A172 (cell line): ENCODE measurements at places on chromosomes 1 and 21. TPM values are rescaled to one million over a fixed set of nuclear protein-coding genes. Genes with fewer than 3 reads are reported as not detected.

STIL gene
- total RNA-seq = 24.5 and 25.0 TPM in 2 replicates

GUCA2A gene
- not detected in 2 replicates for total RNA-seq

DIRAS3 gene
- total RNA-seq = 279 and 346 TPM in 2 replicates

DISP1 gene
- 3.3 and 5.0 TPM in 2 replicates for total RNA-seq

MTARC2 gene
- total RNA-seq = 0.55 and 0.89 TPM in 2 replicates

PLPPR4 gene
- total RNA-seq = 0.29 and 0.57 TPM in 2 replicates

SLC45A3 gene
- 11.1 and 13.0 TPM in 2 replicates for total RNA-seq

PM20D1 gene
- total RNA-seq = not detected in 2 replicates

GPR137B gene
- 10.3 and 17.4 TPM in 2 replicates for total RNA-seq

XKR8 gene
- total RNA-seq = 0.96 and 2.3 TPM in 2 replicates

TRAF3IP3 gene
- total RNA-seq = not detected in 2 replicates

CFAP74 gene
- total RNA-seq = not detected in 2 replicates

CYP2J2 gene
- total RNA-seq = 0.24 TPM in 1 of 2 replicates, not detected in the other

CHI3L2 gene
- total RNA-seq = 0.48 and 2.5 TPM in 2 replicates

EFNA1 gene
- 17.0 and 17.9 TPM in 2 replicates for total RNA-seq

UBL4B gene
- total RNA-seq = 0.83 TPM in 1 of 2 replicates, not detected in the other

TNFRSF18 gene
- total RNA-seq = not detected in 2 replicates

TTC22 gene
- total RNA-seq = not detected in 2 replicates

COPA gene
- 243 and 261 TPM in 2 replicates for total RNA-seq

RGL1 gene
- 5.1 and 5.6 TPM in 2 replicates for total RNA-seq

CHAF1B gene
- total RNA-seq = 25.9 and 33.9 TPM in 2 replicates

SPATC1L gene
- total RNA-seq = 13.9 and 16.0 TPM in 2 replicates

CHRNB2 gene
- not detected in 2 replicates for total RNA-seq

DHRS3 gene
- total RNA-seq = not detected in 2 replicates

C1orf146 gene
- total RNA-seq = not detected in 2 replicates

KIAA0040 gene
- 0.24 TPM in 1 of 2 replicates, not detected in the other for total RNA-seq

COL18A1 gene
- 72.9 and 115 TPM in 2 replicates for total RNA-seq

CELF3 gene
- total RNA-seq = not detected in 2 replicates

EPHA10 gene
- total RNA-seq = not detected in 2 replicates

ADAR gene
- total RNA-seq = 110 and 119 TPM in 2 replicates

LIPI gene
- not detected in 2 replicates for total RNA-seq

LCE3E gene
- total RNA-seq = not detected in 2 replicates

SPRR4 gene
- not detected in 2 replicates for total RNA-seq

DIO1 gene
- not detected in 2 replicates for total RNA-seq

SLC9C2 gene
- not detected in 2 replicates for total RNA-seq

TFF2 gene
- total RNA-seq = not detected in 2 replicates

S100A3 gene
- 90.9 and 103 TPM in 2 replicates for total RNA-seq

DHX9 gene
- total RNA-seq = 176 and 182 TPM in 2 replicates

LAD1 gene
- 0.67 TPM in 1 of 2 replicates, not detected in the other for total RNA-seq

KRTAP19-3 gene
- not detected in 2 replicates for total RNA-seq

ZNF593OS gene
- not detected in 2 replicates for total RNA-seq

U2AF1 gene
- 64.5 and 66.2 TPM in 2 replicates for total RNA-seq

AGT gene
- total RNA-seq = 14.6 and 15.2 TPM in 2 replicates
